ENCODE measurements at places on chromosomes 16 and 17.

DNA sequence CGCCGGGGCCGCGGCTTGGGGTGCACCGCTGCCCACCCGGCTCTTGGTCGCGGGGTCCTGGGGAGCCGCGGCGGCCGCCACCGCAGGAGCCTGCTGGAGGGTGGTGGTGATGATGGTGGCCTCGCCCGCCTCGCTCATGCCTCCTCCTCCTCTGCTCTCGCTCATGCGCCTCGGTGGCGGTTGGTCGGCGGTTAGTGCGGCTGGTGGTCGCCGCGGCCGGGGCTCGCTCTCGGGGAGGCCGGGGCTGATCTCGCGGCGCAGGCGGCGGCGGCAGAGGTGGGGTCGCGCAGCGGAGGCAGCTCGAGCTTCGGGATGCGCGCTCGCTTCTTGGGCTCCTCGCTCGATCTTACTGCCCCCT is 41.6 kb downstream of the AHSP start:
- no peak for DNase-seq

- DNase-seq: no peak
Observed at GRCh38 chr17:75138519-75138918, 7.0 kb upstream of the NT5C start.

DNA sequence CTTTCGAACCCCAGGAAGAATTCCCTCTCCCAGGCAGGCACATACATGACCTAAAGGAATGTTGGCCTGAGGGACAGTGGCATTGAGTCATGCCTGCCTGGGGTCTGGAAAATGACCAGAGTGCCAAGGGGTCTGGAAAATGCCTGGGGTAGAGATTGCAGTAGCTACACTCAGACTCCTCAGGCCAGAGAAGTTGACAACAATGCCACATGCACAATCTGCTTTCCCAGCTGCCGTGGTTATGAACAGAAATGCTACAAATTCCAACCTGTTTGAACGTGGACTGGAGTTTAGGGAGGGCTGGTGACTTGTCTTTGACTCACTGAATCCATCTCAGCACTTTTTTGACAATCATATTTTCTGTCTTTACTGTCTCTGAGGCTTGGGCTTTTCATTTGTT is 250.0 kb downstream of the ABCC12 start:
- DNase-seq: no peak

DNA sequence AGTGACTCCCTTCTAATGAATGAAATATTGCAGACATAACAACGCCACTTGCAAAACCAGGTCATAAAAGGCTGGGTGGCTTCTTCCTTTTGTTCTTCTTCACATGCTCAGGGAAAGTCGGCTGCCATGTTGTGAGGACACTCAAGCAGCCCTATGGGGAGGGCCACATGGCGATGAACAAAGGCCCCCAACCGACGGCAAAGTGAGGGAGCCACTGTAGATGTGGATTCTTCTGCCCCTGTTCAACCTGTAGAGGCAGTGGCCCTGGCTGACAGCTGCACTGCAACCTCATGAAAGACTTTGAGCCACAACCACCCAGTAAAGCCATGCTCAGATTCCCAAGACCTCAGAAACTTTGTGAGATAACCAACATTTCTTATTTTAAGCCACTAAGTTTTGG is 203.5 kb upstream of the TNRC6C start:
- DNase-seq: no peak

DNA sequence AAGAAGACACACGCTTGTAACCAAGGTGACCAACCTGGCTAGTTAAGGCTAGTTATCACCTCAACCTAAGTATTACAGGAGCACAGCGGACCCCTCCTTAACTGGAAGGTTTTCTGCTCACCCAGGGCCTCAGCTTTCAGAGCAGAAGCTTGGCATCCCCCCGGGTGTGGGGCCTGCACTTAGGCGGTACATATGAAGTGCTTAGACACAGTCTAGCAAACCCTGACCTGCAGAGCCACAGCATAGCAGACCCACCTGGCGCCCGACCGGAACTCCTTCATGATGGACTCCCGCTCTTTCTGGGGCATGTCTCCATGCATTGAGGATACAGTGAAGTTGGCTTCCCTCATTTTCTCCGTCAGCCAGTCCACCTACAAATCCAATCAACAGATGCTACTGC is 9.8 kb downstream of the EIF4A3 start:
- no peak for DNase-seq

- DNase-seq: peak; percentile 25
Observed at GRCh38 chr17:76481071-76481655, 13.8 kb downstream of the AANAT start.

DNA sequence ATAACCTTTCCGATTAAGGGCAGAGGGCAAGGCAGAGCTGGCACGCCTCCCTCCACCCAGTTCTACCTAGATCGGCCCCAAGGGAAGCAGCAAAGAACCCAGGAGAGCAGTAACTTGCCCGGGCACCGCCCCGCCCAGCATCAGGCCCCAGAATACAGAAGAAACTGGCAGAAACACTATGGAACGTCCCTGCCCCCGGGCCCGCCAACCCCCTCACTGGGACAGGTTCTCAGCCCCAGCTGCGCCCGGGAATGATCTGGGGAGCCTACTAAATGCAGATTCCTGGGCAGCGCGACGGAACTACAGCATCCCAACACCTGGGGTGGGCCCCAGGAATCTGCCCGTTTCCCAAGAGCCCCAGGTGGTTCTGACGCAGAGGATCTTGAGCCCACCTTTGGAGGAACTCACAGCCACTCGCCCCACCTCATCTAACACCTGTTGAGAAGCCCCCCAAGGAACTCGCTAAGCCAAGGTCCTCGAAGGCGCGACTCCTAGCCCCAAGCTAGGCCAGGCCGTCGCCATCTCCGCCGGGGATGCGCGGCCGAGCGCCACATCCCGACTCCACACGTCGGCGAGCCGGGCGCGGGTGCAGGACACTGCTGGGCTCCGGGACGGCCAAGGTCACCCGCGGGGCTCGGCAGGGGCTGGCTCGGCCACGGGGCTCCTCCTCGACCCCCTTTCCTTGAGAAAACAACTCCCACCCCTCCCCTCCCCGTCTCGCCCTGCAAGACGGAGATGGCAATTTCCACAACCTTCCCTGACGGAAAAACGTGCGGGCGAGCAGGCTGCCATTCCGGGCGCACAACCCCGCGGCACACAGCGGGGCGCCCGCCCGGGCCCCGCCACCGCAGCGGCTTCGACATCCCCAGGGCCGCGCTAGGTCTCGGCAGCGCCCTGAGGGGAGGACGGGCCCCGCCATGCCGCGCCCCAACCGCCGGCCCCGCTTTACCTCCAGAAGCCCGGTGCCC is 913 bp downstream of the CDIP1 start:
- DNase-seq: no peak

DNA sequence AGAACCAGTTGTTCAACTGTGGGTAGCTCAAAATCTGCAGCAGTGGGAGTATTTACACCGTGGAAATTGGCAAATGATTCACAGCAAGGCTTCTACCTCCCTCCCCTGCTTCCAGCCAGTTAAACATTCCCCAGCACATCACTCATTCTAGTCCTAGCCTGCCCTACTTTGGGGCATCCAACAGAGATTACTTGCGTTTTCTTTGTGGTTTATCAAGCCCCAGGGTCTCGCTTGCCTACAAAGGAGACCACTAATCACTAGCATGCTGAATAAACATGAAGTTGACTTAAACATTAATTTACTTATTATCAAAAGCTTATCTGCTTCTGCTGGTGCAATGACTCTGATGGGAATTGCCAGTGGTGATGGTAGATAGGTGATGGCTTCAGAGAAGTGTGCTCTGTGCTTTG is 94.5 kb downstream of the MARF1 start:
- no peak for DNase-seq

GRCh38 chr17:73072219-73072962 is 20.1 kb downstream of the SLC39A11 start:
- DNase-seq: no peak

GRCh38 chr16:27364493-27365141 is 37.4 kb upstream of the IL21R start:
- DNase-seq: no peak

- DNase-seq: no peak
Observed at GRCh38 chr16:10383626-10384025, 2.2 kb upstream of the ATF7IP2 start.

DNA sequence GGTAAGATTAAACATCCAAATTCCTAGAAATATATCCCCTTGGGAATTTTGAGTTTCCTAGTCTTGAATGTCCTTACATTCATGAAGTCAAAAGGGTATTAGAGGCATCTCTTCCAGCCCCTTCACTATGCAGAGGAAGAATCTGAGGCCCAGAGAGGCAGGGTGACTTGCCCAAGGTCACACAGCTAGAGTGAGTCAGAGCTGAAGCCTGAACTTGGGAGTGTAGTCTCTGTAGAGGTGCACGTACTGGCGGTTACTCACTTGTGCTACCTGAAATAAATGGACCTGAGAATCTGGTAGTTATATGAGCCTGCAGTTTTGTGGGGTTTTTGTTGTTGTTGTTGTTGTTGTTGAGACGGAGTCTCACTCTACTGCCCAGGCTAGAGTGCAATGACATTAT is 164.0 kb downstream of the XYLT1 start:
- DNase-seq: no peak

DNA sequence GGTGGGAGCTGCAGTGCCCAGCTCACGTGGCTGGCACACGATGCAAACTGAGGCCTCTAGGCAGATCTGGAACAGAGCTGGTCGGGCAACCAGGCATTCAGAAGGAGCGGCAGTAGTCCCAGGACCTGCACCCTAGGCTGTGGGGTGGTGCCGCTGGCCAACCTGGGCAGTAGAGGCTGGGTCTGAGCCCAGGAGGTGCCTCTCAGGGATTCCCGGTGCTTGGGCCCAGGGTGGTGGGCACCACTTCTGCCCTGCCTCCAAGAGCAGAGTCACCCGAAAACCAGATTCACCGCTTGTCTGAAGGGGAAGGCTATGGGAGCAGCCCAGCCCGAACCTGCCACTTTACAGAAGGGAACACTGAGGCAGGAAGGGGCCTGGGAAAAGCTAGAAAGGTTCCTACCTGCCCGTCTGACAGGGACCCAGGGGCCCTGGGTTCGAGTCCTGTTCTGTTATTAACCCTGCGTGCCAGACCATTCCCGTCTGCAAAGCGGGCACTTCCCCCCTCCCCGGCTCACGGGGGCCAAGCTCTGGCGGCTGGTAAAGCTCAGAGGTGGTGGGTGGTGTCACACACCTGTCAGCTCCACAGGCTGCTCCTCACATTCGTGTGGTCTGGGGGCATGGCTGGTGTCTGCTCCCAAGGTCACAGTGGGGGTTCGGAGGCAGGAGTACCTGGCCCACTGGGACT is 16.9 kb downstream of the GLIS2 start:
- DNase-seq: no peak

- DNase-seq: no peak
Observed at GRCh38 chr16:19210280-19210924, 42.4 kb downstream of the SYT17 start.

GRCh38 chr17:42404326-42405055 is 16.2 kb upstream of the STAT3 start:
- DNase-seq: no peak

DNA sequence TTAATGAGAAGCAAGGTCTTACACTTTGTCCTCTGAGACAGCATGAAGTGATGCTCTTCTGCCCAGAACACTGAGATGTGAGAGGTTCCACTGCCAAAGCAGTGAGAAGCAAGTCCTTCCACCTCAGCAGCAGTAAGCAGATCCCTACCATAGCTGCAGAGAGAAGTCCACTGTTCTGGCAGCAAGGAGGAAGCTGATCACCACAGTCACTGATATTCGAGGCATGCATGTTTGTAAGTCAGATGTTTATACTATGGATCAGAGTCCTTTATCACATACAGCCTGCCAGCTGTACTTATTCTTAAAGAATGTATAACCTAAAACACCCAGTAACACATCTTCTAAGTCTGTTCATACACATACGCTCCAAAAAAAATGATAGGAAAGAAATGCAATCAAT is 18.2 kb upstream of the METTL2A start:
- no peak for DNase-seq

- no peak for DNase-seq
Observed at GRCh38 chr16:16148755-16149154, 74.5 kb downstream of the ABCC6 start.

DNA sequence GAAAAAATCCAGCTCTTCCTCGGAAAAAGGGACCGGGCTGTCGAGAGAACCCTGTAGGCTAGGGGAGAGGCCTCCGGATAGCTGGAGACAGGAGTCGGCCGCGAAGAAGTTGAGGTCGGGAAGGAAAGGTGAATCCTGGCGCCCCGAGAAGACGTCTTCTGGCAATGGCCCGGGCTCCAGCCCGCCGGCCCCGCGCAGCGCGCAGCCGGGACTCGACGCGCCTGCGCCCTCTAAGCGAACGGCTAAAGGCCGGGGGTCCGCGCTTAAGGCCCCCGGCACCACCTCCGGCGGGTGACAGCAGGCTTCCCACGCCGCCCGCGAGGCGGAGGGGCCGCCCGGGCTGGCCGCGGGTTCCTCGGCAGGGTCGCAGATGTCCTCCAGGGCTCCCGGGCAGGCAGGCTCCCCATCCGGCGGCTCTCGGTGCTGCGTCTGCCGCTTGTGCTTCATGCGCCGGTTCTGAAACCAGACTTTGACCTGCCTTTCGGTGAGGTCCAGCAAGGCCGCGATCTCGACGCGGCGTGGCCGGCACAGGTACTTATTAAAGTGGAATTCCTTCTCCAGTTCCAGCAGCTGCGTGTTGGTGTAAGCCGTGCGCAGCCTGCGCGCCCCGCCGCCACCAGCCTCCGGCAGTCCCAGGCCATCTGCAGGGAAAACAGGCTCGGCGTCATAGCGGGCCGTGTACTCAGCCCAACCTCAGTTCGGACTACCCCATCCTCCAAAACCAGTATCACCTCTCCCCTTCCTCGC is 1.6 kb downstream of the HOXB2 start:
- DNase-seq: peak; percentile 55

DNA sequence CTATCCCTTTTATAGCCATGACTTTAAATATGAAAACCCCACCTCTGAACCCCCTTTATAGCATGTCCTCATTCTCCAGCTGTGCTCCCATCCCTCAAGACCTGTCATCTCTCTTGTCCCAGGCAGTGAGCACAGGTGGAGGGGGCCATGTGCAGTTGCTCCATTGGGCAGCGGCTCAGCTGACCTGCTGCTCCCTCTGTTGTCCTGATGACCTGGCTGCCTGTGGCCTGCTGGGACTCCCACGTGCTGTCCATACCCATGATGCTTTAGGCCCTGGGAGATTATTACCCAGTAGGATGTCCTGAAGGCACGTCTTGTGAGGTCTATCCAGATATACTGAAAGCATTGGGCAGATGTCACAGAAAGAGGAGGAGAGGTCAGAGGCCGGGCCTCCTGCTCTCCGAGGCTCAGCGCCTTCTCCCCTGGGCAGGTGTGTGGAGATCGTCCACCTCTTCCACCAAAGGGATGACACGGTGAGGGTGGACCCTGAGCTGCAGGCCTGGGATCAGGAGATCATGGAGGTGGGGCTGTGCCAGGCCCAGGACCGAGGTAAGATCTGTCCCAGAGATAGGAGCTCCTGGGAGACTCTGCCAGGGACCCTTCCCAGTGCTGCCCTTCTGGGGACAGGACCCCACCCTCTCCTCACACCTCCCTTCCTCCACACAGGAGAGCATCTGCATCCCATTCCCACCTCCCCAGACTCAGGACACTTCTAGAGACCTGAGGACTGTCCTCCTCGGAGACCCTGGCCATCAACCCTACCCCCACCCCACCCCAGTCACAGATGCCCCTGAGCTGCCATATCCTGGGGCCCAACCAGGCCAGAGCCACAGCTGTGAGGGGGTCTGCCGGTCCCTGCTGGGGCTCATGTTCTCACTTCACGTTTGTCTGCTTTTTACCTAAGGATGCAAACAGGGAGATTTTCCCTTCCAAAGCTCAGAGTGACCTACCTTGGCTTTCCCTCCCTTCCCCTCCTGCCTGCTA is 58.0 kb downstream of the GOSR1 start:
- DNase-seq: no peak

GRCh38 chr16:29996766-29997250 is 767 bp downstream of the INO80E start:
- peak; percentile 27 for DNase-seq

GRCh38 chr16:49856672-49857330 is 889 bp upstream of the ZNF423 start:
- DNase-seq: peak; percentile 82
